ENCODE measurements at places on chromosomes 6 and 20. TPM values are rescaled to one million over a fixed set of nuclear protein-coding genes. Genes with fewer than 3 reads are reported as not detected.

DNA sequence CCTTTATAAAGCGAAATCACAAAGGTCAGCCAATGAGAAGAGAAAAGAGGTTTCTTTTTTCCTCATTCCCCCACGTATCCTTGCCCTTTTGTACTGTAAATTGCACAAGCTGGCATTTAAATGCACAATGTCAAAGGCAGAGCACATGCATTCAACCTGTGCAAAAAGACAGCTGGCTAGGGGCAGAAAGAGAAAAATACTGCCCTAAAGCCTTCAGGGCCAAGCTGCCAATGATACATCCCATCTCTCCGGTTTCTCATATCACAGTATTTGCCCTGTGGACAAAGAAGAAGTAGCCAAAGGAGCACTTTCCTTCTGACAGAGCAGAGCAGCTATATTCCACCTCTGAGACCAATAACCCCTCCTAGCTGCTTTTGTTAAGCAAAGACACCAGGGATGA lies 219.2 kb downstream of the TRDN start:
- no peak for DNase-seq
- no peak overlapping the region for H3K27ac ChIP-seq
- H3K4me1 ChIP-seq = no peaks in the 10 kb centered on the region
- no peak overlapping the region for H3K4me3 ChIP-seq

PAX1 gene
- total RNA-seq = not detected

DNA sequence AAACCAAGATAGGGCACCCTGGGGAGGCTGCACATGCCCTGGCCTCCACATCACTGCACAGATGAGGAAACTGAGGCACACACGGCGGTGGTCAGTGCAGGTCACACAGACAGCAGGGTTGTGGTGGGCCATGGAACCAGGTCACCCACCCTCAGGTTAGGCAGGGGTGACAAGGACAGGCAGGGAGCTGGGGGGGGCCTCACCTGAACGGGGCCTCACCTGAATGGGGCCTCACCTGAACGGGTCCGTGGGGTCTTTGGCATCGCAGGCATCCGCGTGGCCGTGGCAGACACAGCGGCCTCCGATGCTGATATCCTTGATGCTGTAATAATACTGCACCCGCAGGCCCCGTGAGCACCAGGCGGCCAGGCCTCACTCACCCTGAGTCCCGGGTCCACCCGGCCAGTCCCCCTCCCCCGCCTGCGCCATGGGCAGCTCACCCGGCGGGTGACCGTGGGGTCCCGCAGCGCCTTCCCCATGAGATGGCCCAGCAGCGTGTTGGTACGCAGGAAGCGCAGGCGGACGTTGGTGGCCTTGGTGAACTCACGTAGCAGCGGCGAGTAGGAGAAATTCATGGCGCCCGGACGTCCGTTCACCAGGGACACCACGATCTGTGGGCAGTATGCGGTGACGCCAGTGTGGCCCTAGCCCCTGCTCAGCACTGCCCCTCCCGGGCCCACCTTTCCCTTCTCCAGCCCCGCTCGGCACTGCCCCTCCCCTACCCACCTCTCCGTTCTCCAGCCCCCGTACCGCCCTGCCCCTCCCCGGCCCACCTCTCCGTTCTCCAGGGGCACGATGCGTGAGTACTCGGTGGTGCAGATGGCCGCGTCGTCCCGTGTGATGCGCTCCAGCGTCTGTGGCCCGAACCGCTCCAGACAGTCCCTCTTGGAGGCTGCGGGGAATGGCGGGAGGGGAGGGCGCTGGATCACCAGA lies 15.4 kb downstream of the LAMA5 start:
- peaks cover 4% of the 10 kb centered on the region for H3K27me3 ChIP-seq
- H3K4me3 ChIP-seq = no peak overlapping the region
- no peak overlapping the region for H3K27ac ChIP-seq
- peaks cover 10% of the 10 kb centered on the region for H3K36me3 ChIP-seq
- DNase-seq = no peak
- H3K4me1 ChIP-seq = peaks cover 6% of the 10 kb centered on the region

DNA sequence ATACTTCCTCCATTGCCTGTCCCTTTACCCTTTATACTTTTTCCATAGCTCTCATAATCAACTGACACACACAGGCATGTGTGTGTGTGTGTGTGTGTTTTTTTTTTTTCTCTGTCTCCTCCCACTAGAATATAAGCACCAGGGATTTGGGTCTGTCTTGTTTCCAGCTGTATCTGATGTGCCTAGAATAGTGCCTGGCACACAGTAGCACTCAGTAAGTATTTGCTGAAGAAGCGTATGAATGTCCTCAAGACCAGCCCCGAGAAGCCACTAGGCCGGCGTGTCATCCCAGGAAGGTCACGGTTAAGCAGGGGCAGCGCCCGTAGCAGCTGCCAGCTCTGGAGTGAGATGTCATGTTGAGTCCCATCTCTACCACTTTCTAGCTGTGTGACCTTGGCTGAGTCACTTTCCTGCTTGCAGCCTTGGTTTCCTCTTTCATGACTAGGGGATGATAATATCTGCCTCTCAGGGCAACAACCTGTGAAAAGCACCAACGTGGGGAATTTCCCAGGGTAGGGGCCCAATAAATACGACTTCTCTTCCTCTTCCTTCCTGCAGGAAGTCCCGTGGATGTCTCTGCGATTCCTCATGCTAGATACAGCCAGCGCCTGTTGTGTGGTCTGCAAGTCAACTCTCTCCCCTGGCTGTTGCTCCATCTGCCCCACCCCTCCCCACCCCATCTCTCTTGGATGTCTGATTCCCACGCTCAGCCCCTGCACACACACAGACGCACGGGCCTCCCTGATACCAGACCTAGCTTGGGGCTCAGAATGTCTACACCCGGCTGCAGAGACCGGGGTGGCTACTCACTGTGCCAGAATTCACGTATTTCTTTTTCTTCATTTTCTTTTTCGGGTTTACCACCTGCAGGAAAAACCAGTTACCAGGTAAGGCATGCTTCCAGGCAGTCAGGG lies 58.1 kb downstream of the RAB44 start:
- no peaks in the 10 kb centered on the region for H3K36me3 ChIP-seq
- H3K27me3 ChIP-seq = peaks cover 15% of the 10 kb centered on the region
- DNase-seq = peak; percentile 70
- H3K4me1 ChIP-seq = peaks cover 72% of the 10 kb centered on the region
- H3K27ac ChIP-seq = peak overlapping the region; percentile 47
- 0 out of 2 replicates have a peak overlapping the region, but pooled peaks have one; percentile 22 for H3K4me3 ChIP-seq

TFAP2A gene
- total RNA-seq = 89.0 TPM

OR12D3 gene
- total RNA-seq = not detected

ILRUN gene
- 57.0 TPM for total RNA-seq

SLC17A2 gene
- total RNA-seq = not detected

TRAM2 gene
- 211 TPM for total RNA-seq

GRCh38 chr6:108739496-108740330 lies 108.5 kb upstream of the ARMC2 start:
- H3K36me3 ChIP-seq = no peaks in the 10 kb centered on the region
- no peak overlapping the region for H3K4me3 ChIP-seq
- H3K27ac ChIP-seq = no peak overlapping the region
- H3K4me1 ChIP-seq = peaks cover 44% of the 10 kb centered on the region

GRCh38 chr6:470901-471448 lies 79.4 kb downstream of the IRF4 start:
- DNase-seq = no peak
- no peak overlapping the region for H3K4me3 ChIP-seq
- no peaks in the 10 kb centered on the region for H3K36me3 ChIP-seq
- no peak overlapping the region for H3K27ac ChIP-seq
- no peaks in the 10 kb centered on the region for H3K4me1 ChIP-seq

- H3K27me3 ChIP-seq = peaks cover 8% of the 10 kb centered on the region
- no peak overlapping the region for H3K4me3 ChIP-seq
- no peak for DNase-seq
- H3K27ac ChIP-seq = no peak overlapping the region
These were observed 88.1 kb downstream of the RSPH3 start for GRCh38 chr6:158911746-158912480.

- H3K27me3 ChIP-seq = peaks cover 4% of the 10 kb centered on the region
- H3K36me3 ChIP-seq = no peaks in the 10 kb centered on the region
- no peak overlapping the region for H3K27ac ChIP-seq
These were observed 7.1 kb downstream of the MOCS1 start for GRCh38 chr6:39927159-39927558.

- no peak overlapping the region for H3K27ac ChIP-seq
- DNase-seq = no peak
- peaks cover 25% of the 10 kb centered on the region for H3K27me3 ChIP-seq
- no peak overlapping the region for H3K4me3 ChIP-seq
These were observed 164.5 kb downstream of the UNC5CL start for GRCh38 chr6:40874495-40874894.

DNA sequence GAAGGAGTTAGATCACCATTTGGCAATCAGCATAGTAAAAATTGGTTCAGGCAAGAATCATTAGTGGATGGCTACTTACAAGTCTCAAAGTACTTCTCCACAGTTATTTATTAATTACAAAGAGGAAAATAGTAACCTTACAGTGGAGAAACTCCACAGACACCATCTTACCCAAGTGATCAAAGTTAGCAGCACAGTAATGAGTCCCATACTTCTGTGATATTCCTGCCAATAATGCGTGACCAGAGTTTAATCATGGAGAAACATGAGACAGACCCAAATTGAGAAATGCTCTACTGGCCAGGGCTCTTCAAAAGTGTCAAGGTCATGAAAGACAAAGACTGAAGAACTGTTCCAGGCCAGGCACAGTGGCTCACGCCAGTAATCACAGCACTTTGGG lies 9.5 kb downstream of the TBC1D7 start:
- no peak overlapping the region for H3K4me3 ChIP-seq
- DNase-seq = no peak
- peaks cover 35% of the 10 kb centered on the region for H3K36me3 ChIP-seq
- H3K4me1 ChIP-seq = no peaks in the 10 kb centered on the region
- no peaks in the 10 kb centered on the region for H3K27me3 ChIP-seq

KIAA1755 gene
- 2.5 TPM for total RNA-seq

- H3K4me1 ChIP-seq = peaks cover 73% of the 10 kb centered on the region
- H3K4me3 ChIP-seq = no peak overlapping the region
- DNase-seq = peak; percentile 27
- H3K27ac ChIP-seq = peak overlapping the region; percentile 53
These were observed 555.6 kb downstream of the CD83 start for GRCh38 chr6:14673201-14673600.

KCNB1 gene
- 0.24 TPM for total RNA-seq

DNA sequence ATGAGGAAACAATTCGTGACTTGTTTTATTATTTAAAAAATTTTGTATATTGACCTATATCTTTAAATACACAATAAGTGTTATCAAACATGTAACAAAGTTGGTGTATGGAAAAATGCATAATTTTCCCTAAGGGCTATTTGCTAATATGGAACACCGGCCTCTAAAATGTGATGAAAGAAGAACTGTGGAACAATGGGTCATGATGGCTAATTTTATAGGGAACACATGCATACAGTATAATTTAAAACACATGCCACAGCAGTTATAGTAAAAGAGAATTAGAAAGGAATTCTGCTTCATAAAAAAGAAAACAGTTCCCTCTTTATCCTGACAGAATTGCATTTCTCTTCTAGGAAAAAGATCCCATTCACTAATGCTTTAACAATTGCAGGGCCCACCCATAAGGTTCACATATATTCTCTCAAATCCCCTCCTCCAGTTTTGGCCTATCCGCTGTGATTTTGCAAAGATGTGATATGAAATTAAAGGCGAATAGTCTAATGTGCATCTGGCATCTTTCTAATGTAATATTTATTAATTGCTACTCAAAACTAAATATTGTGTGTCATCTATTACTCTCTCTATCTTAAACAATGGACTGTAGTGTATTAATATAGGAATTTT lies 628.1 kb upstream of the CITED2 start:
- DNase-seq = peak; percentile 61
- H3K27me3 ChIP-seq = no peaks in the 10 kb centered on the region
- H3K4me1 ChIP-seq = peaks cover 44% of the 10 kb centered on the region
- H3K4me3 ChIP-seq = no peak overlapping the region
- H3K36me3 ChIP-seq = peaks cover 23% of the 10 kb centered on the region

DNA sequence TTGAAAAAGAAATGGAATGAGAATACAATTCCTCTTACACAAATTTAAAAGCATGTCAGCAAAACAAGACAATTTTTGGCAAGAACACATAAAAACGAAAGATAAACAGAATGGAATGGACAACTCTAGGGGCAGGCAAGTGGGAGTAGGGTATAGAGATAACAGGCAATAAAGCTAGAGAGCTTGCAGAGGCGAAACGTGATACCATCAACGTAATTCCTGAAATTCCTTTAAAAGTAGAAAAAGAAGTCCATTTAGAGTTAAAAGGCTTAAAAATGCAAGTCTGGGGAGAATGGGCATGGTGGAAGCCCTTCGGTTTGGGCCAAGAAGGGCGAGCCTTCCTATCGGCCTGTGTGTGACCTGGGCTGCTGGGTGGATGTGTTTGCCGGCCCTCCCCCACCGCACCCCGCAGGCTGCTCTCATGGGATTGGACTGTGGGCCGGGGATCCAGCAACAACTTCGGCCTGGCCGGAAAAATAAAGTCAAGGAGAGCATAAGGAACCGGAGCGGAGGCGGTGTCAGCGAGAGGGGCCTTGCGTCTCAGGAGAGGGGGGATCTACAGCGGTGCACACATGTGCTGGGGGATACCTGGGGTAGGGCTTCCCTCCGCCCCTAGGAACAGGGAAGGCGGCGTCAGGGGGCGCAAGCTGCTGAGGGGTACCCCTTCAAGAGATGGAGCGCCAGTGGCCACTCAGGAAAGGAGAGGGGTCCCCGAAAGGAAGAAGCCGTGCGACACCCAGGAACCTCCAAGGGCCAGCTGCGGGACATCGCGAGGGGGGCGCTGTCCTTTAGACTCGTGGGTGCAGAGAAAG lies 4.1 kb downstream of the TMEM239 start:
- H3K36me3 ChIP-seq = no peaks in the 10 kb centered on the region
- DNase-seq = peak; percentile 29
- H3K27ac ChIP-seq = peak overlapping the region; percentile 23
- H3K4me1 ChIP-seq = peaks cover 24% of the 10 kb centered on the region
- H3K27me3 ChIP-seq = peaks cover 6% of the 10 kb centered on the region

DNA sequence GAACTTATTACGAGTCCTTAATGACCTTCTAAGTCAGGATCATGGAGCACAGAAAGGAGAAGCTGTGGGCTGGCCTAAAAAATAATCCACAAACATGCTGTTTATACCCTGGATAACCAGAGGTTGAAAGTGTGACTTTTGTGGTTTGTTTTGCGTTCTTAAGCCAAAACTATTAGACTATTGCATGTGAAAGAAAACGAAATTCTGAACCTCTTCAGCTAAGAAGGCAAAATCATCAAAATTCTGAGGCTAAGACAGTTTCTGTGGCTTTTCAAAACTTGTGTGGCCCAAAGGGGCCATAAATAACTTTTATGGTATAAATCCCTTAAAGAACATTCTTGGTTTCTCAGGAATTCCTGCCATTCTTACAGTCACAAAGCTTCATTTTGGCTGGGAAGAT lies 251.0 kb downstream of the UST start:
- DNase-seq = peak; percentile 86
- H3K4me3 ChIP-seq = peak overlapping the region; percentile 51
- H3K27me3 ChIP-seq = no peaks in the 10 kb centered on the region

GRCh38 chr6:28953585-28954258 lies 29.9 kb upstream of the TRIM27 start:
- no peak overlapping the region for H3K27ac ChIP-seq
- H3K4me1 ChIP-seq = peaks cover 23% of the 10 kb centered on the region
- DNase-seq = no peak
- peaks cover 4% of the 10 kb centered on the region for H3K36me3 ChIP-seq
- H3K27me3 ChIP-seq = peaks cover 6% of the 10 kb centered on the region

SPTLC3 gene
- not detected for total RNA-seq

DTD1 gene
- total RNA-seq = 69.7 TPM

GRCh38 chr6:17653198-17653882 lies 53.2 kb downstream of the FAM8A1 start:
- H3K36me3 ChIP-seq = peaks cover 35% of the 10 kb centered on the region
- peaks cover 3% of the 10 kb centered on the region for H3K27me3 ChIP-seq
- DNase-seq = no peak
- peak overlapping the region; percentile 2 for H3K27ac ChIP-seq
- H3K4me3 ChIP-seq = no peak overlapping the region
